Posterior cingulate gyrus (tissue), 11 donors: ENCODE measurements at places on chromosomes 16 and 17.

GRCh38 chr17:74712756-74713155 is at the start of gene CD300LF:
TSS of gene CD300LF (minus strand) at chr17:74712923. CDS start at chr17:74712866, 57 bp downstream.
- no peak for DNase-seq

- DNase-seq: no peak
Observed at GRCh38 chr16:31188450-31189411, 8.8 kb downstream of the FUS start.

DNA sequence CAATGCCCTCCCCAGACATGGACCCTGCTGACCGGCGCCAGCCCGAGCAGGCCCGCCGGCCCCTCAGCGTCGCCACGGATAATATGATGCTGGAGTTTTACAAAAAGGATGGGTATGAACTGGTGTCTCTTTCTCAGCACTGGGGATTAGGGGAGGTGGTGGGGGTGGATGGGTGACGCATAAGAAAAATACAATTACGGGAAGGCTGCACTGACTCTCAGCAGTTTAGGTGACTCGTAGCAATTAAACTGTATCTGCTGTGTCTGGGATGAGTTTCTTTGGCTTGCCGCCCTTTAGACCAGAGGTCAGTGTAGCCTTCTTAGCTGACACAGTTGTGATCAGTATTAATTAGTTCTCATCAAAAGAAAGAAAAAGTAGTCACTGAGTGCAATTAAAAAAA is 59.0 kb downstream of the ELAC2 start:
- DNase-seq: no peak

- DNase-seq: no peak
Observed at GRCh38 chr17:81481815-81482505, 30.6 kb downstream of the ACTG1 start.
